ENCODE measurements at places on chromosomes 12 and 14. TPM values are rescaled to one million over a fixed set of nuclear protein-coding genes. Genes with fewer than 3 reads are reported as not detected.

Gene TAC3
- not detected for total RNA-seq

Gene SLC8A3
- total RNA-seq: not detected

Gene OR6C2
- total RNA-seq: not detected

Gene KLRD1
- total RNA-seq: not detected

Gene DLGAP5
- 33.1 TPM for total RNA-seq

Gene MYF5
- not detected for total RNA-seq

Gene ACTR10
- 49.2 TPM for total RNA-seq

Gene TEX52
- not detected for total RNA-seq

Gene CIROP
- total RNA-seq: not detected

Gene NXPH4
- total RNA-seq: 2.7 TPM

Gene IL31
- total RNA-seq: not detected
